ENCODE measurements at places on chromosomes 16 and 17.

- DNase-seq = no peak
These were observed 134.7 kb downstream of the KCNJ12 start for GRCh38 chr17:21510686-21511362.

DNA sequence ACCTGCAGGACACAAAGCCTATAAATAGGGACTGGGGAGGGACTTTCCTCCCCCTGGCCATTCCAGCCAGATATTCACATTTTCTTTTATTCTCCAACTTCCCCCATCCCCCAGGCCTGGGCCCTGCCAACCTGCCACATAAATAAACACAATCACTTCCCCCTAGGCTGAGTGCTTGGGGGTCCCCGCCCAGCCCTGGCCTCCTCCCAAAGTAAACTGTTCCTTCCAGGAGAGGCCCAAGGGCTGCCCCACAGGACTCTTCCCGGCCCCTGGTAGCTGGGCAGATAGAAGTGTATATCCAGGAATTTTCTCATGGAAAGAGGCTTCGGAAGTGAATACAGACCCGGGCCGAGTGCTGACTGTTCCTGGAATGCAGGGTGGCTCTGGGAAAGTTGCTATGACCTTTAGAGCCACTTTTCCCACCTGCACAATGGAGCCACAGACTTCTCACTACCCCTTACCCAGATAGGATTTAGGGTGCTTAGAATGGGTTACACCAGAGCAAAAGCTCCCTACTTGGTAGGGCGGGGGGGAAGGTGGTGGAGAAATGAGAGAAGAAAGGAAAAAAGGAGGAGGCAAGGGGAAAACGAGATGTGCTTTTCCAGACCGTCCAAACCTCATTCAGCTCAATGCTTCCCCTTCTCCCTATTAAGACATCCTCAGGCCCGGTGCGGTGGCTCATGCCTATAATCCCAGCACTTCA lies 8.5 kb downstream of the CSF3 start:
- no peak for DNase-seq

- no peak for DNase-seq
These were observed 235.6 kb downstream of the ZNF423 start for GRCh38 chr16:49620158-49620868.

GRCh38 chr16:87993901-87994300 lies 42.7 kb downstream of the BANP start:
- DNase-seq = no peak

- DNase-seq = no peak
These were observed 447.6 kb upstream of the CA10 start for GRCh38 chr17:52606098-52606497.

DNA sequence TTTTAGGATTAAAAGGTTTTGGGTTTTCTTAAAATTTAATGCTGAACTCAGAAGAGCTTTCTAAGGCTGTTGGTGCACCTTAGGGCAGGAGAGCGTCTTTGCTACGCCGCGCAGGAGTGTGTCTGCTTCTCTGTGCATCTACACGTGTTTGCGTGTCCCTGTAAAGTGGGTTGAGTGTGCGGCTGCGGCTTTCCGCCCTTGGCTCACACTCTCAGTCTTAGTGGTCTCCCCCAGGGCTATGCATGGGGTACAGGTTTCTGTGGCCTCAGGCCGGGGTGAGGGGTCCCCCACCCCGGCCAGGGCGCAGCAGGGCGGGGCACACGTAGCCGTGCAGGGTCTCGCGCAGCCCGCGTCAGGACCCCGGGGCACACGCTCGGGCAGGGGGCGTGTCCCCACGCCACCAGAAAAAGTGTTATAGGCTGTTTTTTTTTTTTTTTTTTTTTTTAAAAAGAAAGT lies 727 bp upstream of the TENT4B start:
- no peak for DNase-seq

DNA sequence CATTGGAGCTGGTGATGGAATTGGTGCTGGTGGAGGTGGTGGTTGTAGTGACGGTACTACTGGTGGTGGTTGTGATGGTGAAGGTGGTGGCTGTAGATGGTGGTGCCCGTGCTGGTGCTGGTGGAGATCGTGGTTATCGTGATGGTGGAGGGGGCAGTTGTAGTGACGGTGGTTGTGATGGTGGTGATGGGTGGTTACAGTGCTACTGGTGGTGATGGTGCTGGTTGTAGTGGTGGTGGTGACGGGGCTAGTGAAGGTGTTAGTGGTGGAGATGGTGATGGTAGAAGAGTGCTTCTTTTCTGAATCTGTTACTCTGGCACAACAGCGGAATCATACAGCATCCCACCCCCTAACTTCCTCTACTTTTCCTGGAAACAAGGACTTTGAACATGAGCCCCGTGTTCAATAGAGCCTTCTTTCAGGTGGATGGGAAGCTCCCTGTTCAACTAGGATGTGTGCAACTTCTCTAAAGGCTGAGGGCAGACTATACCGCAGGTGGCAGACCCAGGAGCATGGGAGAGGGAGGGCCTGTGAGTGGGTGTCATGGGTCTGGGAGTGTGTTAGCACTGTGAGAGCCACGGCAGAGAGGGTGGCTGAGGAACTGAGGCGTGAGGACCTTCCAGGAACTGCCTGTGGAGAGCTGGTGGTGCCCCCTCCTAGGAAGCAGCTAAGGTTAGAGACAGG lies 8.2 kb downstream of the TBX21 start:
- DNase-seq = no peak

- DNase-seq = no peak
These were observed 23.3 kb downstream of the TMEM100 start for GRCh38 chr17:55699181-55699860.

GRCh38 chr16:3654249-3654991 lies at the start of gene DNASE1:
TSS of gene DNASE1 (plus strand) at chr16:3654691. CDS start at chr16:3655374, 683 bp downstream.
- DNase-seq = peak; percentile 74

- no peak for DNase-seq
These were observed 4.6 kb upstream of the GAN start for GRCh38 chr16:81310045-81310644.

- DNase-seq = no peak
These were observed 8.4 kb downstream of the TPPP3 start for GRCh38 chr16:67384778-67385510.

- DNase-seq = no peak
These were observed 52.1 kb upstream of the CNEP1R1 start for GRCh38 chr16:49972961-49973360.

GRCh38 chr16:117379-118365 lies 20.8 kb downstream of the NPRL3 start:
- no peak for DNase-seq

GRCh38 chr17:64736804-64737492 lies 74.8 kb upstream of the SMURF2 start:
- DNase-seq = no peak

DNA sequence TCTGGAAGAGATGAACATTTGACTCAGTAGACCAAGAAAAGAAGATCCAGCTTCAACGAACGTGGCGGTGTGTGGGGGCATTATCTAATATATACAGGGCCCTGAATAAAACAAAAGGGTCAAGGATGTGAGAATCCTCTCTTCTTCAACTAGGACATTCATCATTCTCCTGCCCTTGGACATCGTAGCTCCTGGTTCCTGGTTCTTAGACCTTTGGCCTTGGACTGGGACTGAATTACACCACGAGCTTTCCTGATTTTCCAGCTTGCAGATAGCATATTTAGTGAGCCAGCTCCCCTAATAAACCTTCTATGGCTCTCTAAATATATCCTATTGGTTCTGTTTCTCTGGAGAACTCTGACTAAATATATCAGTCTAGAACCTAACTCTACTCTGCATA lies 29.5 kb upstream of the HELZ start:
- DNase-seq = no peak

- DNase-seq = no peak
These were observed 30.5 kb downstream of the GINS3 start for GRCh38 chr16:58422809-58423208.

GRCh38 chr16:26281381-26282110 lies 589.8 kb downstream of the HS3ST4 start:
- no peak for DNase-seq

DNA sequence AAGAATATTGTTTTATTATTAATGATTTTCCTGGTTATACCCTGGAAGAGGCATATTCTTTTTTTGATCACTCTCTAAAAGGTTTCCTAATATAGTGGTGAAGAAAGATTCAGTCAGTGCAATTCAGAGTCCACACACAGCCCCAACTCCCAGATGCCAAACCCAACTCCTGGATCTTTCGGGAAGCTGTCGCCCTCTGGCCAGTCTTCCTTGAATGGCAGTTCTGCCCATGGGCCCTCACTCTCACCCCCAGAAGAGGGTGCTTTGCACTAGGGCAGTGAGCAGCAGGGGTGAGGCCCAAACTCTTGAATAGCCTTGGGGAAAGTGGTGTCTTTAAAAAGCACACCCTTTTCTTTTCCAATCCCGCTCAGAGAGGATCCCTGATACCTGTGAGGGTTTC lies 11.0 kb downstream of the KRT32 start:
- DNase-seq = no peak

GRCh38 chr16:86665319-86665675 lies 86.9 kb downstream of the FOXL1 start:
- DNase-seq = no peak

DNA sequence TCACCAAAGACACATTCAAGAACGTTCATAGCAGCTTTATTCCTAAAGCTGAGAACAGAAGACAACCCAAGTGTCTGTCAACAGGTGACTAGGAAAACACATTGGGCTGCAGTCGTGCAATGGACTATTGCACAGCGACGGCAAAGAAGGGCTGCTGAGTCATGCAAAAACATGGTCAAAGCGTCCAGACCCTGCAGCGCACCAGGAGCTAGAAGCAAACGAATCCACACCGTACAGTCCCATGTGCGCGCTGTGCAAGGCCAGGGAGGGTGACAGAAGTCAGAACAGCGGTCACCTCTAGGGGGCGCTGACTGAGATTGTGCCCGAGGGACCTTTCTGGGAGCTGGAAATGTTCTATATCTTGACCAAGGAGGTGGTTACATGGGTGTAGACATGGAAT lies 266.4 kb downstream of the MAF start:
- DNase-seq = no peak

GRCh38 chr16:14523632-14524031 lies 106.4 kb downstream of the PARN start:
- DNase-seq = no peak

DNA sequence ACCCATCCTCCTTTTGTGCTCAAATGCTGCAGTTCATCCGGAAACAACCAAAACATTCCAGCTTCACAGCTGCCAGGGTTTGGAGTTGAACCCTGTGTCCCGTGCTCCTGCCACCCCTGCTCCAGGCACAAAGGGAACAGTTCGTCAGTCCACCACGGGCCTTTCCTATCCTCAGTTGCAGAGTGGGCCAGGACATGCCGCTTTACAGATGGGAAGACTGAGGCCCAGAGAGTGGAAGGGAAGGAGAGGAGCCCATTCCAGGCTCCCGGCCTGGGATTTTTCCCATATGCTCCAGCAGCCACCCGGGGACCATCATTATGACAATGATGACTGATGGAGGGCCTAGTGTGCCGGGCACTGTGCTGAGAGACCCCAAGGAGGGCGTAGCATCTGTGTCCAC lies 27.6 kb downstream of the RAI1 start:
- no peak for DNase-seq

GRCh38 chr17:73003487-73003886 lies 89.0 kb downstream of the SLC39A11 start:
- no peak for DNase-seq

DNA sequence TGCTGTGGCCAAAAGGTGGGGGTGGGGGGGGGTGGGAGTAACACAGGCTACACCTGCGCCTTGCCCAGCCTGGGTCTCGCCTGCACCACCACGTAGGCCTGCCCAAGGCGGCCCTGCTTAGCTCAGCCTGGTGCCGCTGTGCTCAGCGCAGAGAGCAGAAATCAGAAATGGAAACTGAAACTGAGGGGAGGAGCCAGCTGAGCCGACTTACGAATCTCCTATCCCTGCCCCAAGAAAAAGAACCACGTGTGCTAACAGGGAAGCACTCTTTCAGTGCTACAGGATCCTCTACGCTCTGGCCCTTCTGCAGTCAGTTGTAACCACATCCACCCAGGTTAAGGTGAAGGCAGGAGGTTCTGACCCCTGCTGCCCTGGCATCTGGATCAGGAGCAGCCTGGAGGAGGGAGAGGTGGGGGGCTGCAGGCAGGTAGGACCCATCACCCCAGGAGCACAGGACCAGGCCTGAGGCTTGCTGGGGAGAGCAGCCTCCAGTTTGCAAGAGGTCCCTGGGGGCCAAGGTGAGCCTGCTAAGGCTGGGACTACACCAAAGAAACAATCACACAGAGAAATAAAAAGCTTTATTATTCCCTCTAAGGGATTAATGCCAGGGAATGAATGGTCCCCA lies at the start of gene DHX58:
Gene DHX58, minus strand, starts transcription at position 163 of the 625 bp plus-strand sequence. CDS start 822 bp downstream, outside the sequence.
- no peak for DNase-seq

DNA sequence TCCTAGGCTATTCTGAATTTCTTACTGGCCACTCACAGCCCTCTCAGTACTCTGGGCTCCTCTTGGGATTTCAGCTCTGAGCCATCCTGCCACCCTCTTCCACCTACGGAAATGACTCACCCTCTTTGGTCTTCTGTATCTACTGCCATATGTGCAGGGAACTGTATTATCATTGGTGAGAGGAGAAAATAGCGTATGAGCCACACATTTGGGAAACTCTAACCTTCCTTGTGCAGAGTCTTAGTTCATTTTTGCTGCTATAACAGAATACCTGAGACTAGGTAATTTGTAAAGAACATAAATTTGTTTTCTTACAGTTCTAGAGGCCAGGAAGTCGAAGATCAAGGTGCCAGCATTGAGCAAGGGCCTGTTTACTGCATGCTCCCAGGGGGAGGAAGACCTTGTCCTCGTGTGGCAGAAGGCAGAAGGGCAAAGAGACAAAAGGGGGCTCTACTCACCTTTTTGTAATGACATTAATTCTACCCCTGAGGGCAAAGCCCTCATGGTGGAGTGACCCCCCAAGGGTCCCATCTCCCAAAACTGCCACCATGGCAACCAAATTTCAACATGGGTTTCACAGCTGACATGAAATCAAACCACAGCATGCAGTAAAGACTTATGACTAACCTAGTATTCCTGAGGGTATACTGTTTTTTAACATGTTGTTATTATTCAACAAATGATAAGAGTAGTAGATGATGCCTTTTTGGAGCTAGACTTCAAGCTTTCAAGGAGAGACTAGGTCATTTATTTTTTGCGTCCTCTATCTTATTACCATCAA lies 191.8 kb downstream of the PRKCA start:
- no peak for DNase-seq

- no peak for DNase-seq
These were observed 93.0 kb downstream of the CYTH1 start for GRCh38 chr17:78689029-78689428.

DNA sequence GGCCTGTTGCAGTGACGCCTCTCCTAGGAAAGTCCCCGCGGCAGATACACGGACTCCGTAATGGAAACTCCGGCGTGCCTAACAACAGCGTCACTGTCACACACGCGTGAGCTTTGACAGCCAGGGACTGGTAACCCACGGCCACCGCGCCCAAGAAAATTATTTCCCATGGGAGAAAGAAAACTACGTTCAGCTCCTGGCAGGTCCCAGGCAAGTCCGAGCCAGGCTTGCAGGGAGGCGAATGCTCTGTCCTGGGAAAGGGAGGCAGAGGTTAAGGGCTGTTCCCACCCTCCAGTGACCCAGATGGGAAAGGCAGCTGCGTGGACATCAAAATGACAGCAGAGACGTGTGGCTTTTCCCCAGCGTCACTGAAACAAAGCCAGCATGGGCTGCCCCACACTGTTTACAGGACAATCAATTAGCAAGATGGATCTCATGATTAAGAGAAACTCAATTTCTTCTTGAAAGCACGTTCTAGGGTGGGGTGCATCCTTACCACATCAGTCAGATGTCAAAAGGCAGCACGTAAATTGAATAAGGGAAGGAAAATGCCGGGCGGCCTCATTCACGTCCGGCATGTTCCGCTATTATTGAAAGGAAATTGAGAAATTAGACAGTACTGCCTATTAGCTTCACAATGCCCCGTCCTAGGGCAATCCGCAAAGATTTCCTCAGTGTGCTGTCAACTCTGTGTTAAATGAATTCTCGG lies 82.5 kb downstream of the NXN start:
- DNase-seq = no peak

- no peak for DNase-seq
These were observed 5.2 kb downstream of the FLCN start for GRCh38 chr17:17231621-17232302.

Data from NCI-H1930 (cell line).